ENCODE measurements at places on chromosomes 6 and 20.

- no peak for DNase-seq
Measured at GRCh38 chr6:11711984-11712711, 66.5 kb downstream of the ADTRP start.

- DNase-seq = no peak
Measured at GRCh38 chr6:53728570-53729194, 63.1 kb upstream of the KLHL31 start.

GRCh38 chr20:12966468-12967085 is 42.2 kb upstream of the SPTLC3 start:
- no peak for DNase-seq

GRCh38 chr20:10470276-10470675 is 35.2 kb downstream of the SLX4IP start:
- DNase-seq = no peak

All from cortex of kidney (tissue), 1 donor.